Esophagus mucosa (tissue), 1 donor: ENCODE measurements at places on chromosomes 2 and 18. TPM values are rescaled to one million over a fixed set of nuclear protein-coding genes. Genes with fewer than 3 reads are reported as not detected.

- peak; percentile 63 for ATAC-seq
Measured at GRCh38 chr18:59300676-59301285, 17.7 kb downstream of the CPLX4 start.

DNA sequence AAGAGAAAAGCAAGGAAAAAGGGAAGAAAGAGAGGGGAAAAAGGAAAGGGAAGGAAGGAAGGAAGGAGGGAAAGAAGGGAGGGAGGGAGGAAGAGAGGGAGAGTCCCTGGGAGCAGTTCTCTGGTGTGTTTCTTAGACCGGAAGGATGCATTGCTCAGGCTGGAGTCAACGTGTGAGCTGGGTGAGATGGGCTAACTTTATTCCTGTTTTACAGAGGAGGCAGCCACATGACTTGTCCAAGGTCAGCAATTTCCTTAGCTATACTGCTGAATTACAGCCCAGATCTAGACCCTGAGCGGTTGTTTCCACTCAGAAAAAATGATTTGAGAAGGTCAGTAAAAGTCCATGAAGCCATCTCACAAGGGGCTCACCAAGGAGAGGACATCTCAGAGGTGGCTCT is 86.6 kb upstream of the APCDD1 start:
- ATAC-seq = no peak

UGT1A8 gene
- total RNA-seq = 0.16 TPM

- ATAC-seq = no peak
Measured at GRCh38 chr2:170972296-170973224, 43.5 kb downstream of the GORASP2 start.

GRCh38 chr2:132255714-132256113 is 94.0 kb upstream of the ANKRD30BL start:
- no peak for ATAC-seq

DNA sequence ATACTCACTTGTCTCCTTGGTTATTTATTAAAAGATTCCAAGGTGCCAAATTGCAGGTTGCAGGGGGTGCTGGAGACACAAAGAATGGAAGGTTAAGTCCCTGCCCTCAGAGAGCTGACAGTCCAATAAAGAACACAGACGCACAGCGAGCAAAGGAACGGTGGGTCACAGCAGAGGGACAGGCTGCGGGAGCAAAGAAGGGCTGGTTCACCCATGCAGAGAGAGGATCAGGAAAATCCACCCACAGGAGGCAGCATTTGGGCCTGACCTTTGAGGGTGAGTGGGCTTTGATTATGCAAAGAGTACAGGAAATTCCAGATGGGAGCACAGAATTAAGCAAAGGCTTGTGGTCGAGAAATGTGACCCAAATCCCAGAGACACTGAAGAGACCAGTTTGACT is 45.0 kb downstream of the ZBTB7C start:
- ATAC-seq = no peak
